ENCODE measurements at places on chromosomes 7 and 10. TPM values are rescaled to one million over a fixed set of nuclear protein-coding genes. Genes with fewer than 3 reads are reported as not detected.
A peak's percentile ranks its signal among the peaks of the same experiment; 100 is the strongest.

RSU1 gene
- total RNA-seq = 27.4 TPM

- no peak for DNase-seq
Observed at GRCh38 chr10:126332576-126332975, 55.7 kb downstream of the ADAM12 start.

- no peak for DNase-seq
Observed at GRCh38 chr7:4500812-4501211, 181.3 kb upstream of the FOXK1 start.

LOXL4 gene
- 3.7 TPM for total RNA-seq

DNA sequence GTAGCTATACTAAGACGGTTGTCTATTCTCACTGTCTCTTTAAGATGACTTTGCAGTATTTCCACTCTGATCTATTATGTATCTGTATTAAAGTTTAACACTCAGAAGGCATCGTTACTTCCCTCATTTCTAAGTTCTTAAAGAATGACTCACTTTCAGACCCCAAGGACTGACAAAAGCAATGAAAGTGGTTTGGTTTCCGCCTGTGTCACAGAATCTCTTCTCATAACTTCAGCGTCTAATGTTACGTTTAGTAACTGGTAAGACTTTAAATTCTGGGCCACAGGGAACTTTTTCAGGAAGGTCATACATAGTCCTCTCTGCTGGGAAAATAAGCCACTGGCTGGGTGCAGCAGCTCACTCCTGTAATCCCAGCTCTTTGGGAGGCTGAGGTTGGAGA, 892.0 kb upstream of the AUTS2 start:
- no peak for DNase-seq

DNA sequence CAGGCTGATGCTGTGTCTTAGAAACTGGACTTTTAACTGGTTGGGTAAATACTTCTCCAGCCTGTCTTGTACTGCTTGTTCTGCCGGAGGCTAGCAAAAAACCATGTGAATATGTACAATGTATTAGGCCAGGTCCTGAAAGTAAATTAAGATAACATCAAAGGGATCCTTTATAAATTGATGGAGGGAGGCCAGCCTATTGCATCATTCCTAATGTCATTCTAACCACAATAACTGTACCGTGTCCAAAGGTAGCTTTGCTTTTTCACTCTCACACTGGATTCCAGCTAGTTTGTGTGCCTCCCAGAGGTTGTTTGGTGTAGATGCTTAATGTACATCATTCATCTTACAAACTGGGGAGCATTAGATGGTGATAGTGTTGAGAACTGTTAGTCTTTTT, 91.2 kb upstream of the SEM1 start:
- no peak for DNase-seq

DNA sequence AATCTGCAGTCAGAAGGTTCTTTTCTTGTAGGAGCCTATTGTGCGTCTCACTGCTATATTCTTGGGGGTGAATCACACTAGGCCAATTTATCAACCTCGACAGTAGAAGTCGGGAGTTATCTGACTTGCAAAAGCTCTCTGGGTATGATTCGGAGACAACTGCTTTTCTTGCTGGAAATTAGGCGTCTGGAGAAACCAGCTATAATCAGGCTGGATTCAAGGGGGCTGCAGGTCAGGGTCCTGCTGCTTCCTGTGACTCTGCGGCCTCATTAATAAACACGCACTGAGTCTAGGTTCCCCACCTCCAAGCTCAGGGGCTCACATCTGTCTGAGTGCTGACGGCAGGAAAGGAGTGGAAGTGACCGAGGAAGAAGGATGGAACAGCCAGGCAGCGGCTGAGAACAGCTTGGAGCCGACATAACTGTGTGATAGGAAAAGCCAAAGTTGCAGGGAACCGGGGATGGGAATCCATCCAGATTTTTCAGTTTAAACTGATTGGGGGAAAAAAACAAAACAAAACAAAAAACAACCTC, 184.6 kb downstream of the FANK1 start:
- DNase-seq = no peak

FIGNL1 gene
- total RNA-seq = 26.9 TPM

GRCh38 chr7:27158436-27159265, 2.2 kb upstream of the HOXA7 start:
- no peak for DNase-seq

NUB1 gene
- total RNA-seq = 49.0 TPM

GRCh38 chr7:75869776-75870379, 9.0 kb upstream of the RHBDD2 start:
- no peak for DNase-seq

GRCh38 chr7:132397070-132397469, 179.2 kb downstream of the PLXNA4 start:
- no peak for DNase-seq

- DNase-seq = no peak
Observed at GRCh38 chr7:46244757-46245156, 323.7 kb upstream of the IGFBP3 start.

SPDYE18 gene
- 0.93 TPM for total RNA-seq

DNA sequence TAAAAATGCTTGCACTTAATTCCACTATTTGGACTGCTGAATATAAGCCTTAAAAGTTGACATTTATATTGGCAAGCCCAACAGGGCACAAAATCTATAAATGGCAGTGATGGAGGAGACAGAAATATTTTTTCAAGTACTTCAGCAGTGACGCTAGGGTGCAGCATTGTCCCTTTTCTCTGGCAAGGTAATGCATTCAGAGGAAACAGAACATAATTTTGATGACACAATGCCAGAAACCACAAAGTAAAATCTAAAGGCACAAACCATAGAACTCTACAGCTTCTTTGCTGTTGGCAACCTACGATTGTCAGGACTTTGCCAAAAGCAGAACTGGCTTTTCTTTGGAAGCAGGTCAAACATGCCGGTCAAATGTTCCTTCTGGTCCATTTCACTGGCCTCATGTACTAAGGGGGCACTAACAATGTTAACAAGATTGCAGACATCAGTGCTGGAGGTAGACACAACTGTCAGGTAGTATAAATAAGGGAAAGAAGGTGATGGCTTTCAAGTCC, 30.9 kb upstream of the FAM133B start:
- DNase-seq = peak; percentile 15

DNA sequence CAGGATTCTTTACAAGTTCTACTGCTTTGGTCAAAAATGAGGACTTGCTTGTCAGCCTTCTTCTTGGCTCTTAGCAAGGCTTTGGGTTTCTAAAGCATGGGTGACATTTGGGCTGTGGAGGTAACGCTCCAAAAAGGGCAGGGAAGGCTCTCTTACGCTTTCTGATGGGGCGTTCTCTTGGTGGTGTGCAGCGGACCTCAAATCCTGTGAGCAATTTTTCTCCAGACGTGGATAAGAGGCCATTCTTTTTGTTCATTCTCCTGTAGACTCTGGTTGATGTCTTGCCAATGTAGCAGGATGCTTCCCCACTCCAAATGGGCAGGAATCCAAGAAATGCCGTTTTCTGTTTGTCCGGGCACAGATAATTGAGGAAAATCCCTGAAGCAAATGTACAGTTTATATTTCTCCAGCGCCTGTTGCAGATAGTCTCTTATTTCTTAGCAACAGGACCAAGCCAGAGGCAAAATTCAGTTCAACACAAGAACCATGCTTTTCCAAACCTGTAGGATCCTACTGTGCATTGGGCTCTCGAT, 138.4 kb upstream of the NFE2L3 start:
- no peak for DNase-seq

DNA sequence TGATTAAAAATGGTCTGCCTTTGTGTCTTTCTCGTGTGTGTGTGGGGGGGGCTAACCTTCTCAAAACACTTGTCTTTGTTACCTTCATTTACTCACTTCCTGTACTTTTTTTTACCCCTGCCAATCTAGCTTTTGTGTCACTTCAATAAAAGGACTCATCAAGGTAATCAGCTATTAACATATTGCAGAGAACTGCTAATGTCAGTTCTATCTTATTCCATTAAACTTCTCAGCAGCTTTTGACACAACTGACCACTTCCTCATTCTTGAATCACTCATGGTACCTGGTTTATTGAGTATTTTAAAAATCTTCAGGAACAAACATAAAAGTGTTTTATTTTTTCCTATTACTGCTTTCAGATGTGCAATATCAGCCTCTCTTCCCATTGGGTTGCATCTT, 59.8 kb downstream of the SLC25A40 start:
- DNase-seq = no peak

LDB1 gene
- total RNA-seq = 99.5 TPM

DNA sequence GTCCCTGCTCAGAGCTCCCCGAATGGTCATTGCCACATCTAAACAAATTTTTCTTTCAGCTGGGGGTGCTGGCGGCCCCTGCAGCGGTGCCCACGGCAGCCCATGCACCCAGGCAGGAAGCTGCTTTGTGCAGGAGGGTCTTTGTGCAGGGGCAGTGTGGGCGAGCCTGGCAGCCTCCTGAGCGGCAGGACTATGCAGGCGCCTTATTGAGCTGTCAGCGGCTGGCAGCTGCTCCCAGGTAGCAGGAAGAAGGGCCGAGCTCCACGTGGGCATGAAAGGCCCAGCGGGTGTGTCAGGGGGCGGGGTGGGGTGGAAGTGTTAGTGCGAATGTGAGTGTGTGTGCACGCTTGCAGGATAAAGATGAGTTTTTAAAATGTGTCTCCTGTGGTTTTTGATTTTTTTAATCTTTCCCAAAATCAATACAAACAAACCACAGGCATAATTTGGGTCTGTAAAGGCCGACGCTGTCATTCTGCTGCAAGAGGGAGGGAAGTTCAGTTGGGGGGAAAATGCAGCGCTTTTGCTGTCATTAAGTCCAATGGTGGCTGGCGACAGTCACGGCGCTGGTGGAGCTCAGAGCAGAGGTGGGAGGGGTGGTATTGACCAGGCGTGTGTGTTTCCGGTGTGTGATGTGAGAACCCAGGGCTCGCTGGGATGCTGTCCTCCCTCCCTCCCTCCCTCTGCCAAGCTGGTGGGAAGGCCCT, 83.9 kb downstream of the LHPP start:
- DNase-seq = no peak

- DNase-seq = no peak
Observed at GRCh38 chr10:61257956-61258496, 195.2 kb downstream of the TMEM26 start.

DNA sequence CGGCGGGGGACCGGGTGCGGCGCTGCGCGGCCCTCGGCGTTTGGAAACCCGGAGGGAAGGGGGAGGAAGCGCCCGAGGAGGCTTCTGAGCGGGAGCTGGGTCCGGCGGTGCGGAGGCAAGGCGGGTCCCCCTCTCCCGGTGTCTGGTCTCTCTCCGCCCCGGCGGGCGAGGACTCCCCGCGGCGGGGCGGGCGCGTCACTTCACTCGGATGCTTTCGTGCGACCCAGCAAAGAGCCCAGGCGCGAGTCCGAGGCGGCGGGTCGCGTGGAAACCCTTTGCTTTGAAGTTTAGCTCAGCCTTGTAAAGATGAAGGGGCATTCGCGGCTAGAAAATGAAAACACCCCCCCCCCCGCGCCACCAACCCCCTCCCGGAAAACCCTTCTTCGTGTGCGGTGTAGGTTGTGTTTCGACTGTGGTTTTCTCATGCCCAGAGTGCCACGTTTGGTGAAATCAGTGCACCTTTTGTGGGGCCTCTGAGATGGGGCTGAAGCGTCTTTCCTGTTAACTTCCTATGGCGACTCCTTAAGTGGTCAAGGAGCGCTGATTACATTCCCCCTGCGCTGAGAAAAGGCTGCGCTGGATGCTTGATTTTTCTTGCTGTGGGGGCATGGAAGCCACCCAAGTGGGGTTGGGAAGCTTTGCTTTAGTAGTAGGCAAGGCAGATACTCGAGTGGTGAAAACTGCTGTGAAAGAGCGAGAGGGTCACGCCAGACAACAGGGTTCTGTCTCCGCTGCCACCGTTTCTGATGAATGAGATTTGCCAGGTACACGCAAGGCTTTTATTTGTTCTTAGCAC, 876 bp downstream of the GNAI1 start:
- no peak for DNase-seq

INMT gene
- 2.9 TPM for total RNA-seq

RNLS gene
- total RNA-seq = 7.5 TPM

INHBA gene
- 0.31 TPM for total RNA-seq

ZNF680 gene
- total RNA-seq = 13.3 TPM

- peak; percentile 79 for DNase-seq
Observed at GRCh38 chr10:94545391-94546048, at the start of gene HELLS. Gene HELLS, plus strand, starts transcription at chr10:94545788. Its CDS starts 134 bp downstream, at chr10:94545922.

DNA sequence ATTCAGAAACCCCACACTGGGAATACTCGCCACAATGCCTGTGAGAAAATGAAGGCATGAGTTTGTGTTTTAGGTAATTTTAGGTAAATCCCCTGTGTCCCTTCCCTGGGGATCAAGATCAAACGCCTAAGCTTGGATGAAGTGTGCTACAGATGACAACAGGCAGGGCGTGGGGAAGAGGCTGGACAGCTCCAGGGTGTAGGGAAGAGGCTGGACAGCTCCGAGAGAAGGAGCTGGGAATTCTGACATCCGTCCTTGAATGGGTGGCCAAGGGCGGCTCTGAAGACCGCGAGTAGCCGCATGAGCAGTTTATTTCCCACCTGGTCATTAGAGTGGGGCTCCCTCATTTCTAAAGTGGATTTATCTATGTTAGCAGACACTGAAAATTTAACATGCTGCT, 109.7 kb downstream of the RAMP3 start:
- no peak for DNase-seq

- DNase-seq = no peak
Observed at GRCh38 chr7:140604076-140604475, 36.5 kb downstream of the DENND2A start.

GRCh38 chr10:6333086-6333485, 130.4 kb downstream of the PFKFB3 start:
- DNase-seq = no peak

NPFFR1 gene
- not detected for total RNA-seq

- no peak for DNase-seq
Observed at GRCh38 chr7:144523621-144524020, 120.1 kb upstream of the NOBOX start.

DNA sequence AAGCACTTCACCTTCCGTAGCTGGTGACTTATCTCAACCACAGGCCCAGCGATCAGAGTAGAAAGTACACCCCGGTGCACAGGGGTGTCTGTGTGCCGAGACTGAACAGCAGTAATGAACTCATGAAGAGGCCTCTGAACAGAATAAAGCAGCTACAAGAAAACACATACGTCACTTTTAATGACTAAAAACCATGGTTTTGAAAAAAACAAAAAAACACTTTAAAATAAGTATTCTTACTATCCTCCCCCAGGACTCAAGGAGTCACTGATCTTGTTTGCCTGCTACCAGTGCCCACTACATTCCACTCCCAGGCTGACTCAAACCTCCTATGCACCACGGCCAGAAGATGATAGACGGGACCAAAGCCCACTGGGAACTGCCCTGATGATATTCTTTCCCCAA, 53.8 kb downstream of the NCAPG2 start:
- DNase-seq = no peak
